ENCODE measurements at places on chromosomes 12 and 14.

DNA sequence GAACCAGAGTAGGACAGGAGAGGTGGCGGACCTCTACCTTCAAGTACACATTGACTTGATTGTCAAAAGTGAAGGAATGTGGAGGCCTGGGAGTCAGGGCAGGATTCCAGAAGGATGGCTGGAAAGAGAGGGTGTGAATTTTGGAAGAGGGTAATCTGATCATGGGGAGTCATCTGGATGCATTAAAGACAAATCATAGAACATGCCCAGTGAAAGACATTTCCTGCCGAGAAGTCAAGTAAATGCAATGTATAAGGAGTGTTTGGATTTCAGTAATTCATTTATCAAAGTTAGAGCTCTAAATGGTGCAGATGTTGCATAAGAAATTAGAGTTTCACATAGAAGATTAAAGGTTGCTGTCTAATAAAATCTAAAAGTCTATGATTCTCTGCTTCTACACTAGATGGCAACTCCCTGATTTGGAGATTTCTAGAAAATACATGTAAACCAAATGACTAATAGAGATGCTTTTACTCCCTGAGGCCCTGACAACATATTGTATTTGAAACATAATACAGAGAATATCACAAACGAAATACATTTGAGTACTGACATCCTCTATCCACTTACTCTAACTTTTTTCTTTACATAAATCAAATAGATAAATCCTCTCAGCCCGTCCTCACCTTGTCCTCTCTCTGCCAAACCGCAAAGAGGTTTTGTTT, 91.3 kb downstream of the KCNA5 start:
- DNase-seq = no peak

GRCh38 chr12:25151476-25151875, 43.5 kb downstream of the DNAI7 start:
- no peak for DNase-seq

GRCh38 chr12:41486718-41487117, 298.6 kb downstream of the PDZRN4 start:
- DNase-seq = no peak

- DNase-seq = no peak
These were observed 71.5 kb downstream of the PPP2R5C start for GRCh38 chr14:101833045-101833444.

GRCh38 chr14:51323492-51323891, 83.4 kb downstream of the TMX1 start:
- no peak for DNase-seq

GRCh38 chr12:94545935-94546771, 86.5 kb upstream of the CEP83 start:
- DNase-seq = peak; percentile 55

DNA sequence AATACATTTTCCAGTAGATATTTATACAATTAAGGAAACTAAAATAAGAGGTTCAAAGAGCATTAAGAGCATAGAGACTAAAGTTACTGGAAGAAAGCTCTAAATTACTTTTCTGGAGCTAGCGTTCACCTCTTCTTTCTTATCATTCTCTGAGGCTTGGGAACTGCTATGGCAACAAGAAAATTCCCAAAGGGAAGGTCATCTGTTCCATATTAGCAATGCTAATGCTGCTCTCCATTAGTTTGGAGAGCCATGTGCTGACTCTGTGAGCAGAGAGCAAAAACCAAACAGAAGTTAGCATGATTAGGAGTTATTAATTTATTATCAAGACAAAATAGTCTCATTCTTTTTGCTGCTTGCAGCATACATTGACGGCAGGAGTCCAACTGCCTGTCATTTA, 143.1 kb upstream of the SLC16A7 start:
- no peak for DNase-seq

DNA sequence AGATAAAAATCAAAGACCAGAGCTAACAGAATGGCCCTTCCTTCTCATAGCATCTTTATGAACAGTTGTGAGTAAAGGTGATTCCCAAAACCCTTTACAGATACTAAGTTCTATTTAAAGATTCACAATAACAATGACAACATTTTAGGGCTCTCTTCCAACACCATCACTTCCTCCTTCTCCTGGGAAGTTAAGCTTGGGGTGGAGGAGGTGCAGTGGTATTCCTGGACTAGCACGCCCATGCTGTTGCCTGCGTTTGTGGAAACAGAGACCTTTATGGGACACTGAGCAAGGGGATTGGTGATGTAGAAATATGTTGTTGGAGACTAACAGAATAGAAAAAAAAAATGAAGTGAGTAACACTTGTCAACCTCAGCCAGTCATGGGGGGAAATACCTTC, 22.5 kb downstream of the SYNE2 start:
- DNase-seq = peak; percentile 55

- no peak for DNase-seq
These were observed 179.3 kb upstream of the TMEM260 start for GRCh38 chr14:56400109-56400825.

- peak; percentile 60 for DNase-seq
These were observed 84.4 kb downstream of the C2CD5 start for GRCh38 chr12:22459838-22460490.

All from LoVo (cell line).